ENCODE measurements at places on chromosomes 2 and 18.

- no peak for DNase-seq
Observed at GRCh38 chr2:6353669-6354068, 512.0 kb downstream of the CMPK2 start.

- DNase-seq: no peak
Observed at GRCh38 chr18:35171315-35171987, 69.4 kb upstream of the ZNF397 start.

DNA sequence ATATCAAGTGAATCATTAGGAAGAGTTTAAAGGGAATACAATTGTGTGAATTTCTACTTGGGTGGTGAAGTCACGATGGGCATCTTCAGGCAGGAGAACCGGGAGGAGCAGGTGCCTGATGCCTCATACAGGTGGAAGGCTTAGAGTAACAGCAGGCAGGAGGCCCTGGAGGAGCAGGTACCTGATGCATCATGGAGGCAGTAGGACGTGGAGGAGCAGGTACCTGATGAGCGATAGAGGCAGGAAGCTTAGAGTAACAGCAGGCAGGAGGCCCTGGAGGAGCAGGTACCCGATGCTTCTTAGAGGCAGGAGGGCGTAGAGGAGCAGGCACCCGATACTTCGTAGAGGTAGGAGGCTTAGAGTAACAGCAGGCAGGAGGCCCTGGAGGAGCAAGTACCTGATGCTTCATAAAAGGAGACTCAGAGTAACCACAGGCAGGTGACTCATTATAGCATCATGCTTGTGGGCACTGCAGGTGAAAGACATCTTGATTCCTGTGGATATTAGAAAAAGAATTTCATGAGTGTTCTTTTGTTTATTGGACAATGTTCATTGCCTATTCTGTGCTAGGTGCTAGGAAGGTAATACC, 133.9 kb downstream of the ATP9B start:
- no peak for DNase-seq

DNA sequence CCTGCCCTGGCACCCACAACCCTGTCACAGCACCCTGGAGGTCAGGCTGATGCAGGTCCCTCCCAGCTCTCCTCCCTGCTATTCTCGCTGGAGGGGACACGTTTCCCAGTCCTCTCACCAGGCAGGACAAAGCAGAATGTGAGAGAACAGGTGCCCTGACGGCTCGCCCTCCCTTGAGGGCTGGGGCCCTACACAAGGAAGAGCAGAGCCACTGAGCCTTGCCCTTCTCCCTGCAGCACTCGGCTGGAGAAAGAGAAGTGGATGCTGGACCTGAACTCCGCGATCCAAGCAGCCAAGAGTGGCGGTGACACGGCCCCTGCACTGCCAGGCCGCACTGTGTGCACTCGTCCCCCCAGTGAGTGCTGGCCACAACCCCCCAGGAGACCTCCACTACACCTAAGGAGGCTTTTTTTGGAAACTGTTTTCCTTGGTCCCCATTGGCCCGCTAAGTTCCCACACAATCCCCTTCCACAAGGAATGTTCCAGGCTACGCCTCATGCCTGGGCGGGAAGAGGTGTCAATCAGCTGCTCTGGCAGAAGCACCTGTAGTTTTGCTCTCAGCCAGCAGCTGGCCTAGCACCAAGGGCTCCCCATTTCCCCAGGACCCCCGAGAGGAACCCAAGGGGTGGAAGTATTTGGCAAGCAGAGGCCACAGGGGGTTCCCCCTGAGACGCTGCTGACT, 17.4 kb downstream of the STK25 start:
- DNase-seq: no peak

DNA sequence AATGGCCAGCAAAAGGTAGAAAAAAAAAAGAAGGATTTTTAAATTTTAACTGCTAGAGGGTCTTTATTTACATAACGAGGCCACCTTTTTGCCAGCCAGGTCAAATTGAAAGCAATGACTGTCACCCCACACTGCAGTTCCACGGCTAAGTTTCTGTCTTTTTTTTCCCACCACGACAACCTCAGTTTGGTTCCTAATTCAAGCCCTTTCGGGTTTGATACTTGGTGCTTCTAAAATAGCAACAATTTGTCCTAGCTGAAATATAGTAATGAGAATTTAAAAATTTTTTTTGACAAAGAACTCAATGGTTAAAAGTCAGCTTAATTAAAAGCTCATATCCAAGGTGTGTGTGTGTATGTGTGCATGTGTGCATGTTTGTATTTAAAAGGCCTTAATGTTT, 16.4 kb upstream of the NMS start:
- DNase-seq: no peak

DNA sequence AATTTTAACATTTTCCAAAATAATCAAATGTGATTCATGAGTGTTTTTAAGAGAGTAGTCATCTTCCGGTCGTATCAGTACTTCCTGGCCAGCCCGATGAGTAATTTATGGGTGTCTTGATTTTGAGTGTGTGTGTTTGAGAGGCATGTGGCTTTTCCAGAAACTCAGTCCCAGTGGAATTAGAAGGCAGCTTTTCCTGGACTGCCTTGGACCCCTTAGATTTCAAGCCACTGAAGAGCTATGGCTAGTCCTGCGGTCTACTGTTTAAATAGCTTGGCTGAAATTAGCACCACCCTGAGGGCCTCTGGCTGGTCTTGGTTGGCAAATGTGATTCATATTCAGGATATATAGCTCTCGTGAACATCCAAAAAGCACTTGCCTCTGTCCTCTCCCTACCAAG, 59.4 kb downstream of the HK2 start:
- no peak for DNase-seq

DNA sequence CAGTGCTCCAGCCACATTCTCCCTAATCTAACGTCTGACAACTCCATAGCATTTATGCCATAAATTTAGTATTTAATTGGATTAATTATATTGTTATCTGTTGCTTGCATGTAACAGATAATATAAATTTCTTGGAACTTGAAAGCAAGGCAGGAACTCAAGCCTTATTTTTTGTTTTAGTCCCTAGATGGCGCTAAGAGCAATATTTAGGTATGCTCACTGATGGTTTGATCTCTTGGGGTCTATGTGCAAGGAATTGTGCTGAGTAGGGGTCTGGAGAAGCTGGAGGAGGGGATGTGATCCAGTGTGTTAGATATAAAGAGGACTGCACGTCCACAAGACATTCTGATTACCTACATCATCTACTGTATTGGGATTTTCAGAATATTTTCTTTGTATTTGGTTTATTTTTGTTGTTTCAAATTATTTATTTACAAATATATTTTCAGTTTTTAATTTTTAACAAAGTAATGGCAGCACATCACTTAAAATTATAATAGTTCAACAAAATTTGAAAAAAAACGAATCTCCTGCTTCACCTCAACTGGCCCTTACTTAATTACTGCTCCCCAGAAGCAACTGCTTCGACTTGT, 32.8 kb downstream of the KATNAL2 start:
- no peak for DNase-seq

- no peak for DNase-seq
Observed at GRCh38 chr2:134144081-134144596, 109.7 kb upstream of the MGAT5 start.

DNA sequence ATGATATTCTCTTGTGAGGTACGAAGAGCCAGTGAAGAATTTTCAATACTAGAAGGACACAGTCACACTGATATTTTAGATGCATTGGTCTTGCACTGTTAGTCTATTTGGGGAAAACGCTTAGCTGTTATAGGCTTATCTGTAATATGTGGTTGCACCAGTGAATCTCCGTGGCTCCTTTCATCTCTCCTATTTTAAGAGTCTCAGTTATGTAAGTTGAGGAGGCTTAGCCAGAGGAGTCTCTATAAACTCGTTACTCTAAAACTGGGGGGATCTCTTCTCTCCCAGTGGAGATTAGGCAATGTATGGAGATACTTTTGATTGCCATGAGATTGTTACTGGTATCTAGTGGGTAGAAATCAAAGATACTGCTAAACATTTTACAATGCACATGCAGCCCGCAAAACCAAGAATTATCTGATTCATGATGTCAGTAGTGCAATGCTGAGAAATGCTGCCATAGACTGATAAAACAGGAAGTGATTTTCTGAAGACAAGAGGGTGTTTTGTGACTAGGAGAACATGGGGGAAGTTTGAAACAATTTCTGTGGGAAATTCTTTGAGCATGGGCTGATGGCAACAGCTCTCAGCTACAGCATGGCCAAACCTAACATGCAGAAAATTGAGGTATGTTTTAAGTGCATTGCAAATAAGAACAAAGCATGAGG, 339.1 kb downstream of the SOX11 start:
- DNase-seq: no peak

DNA sequence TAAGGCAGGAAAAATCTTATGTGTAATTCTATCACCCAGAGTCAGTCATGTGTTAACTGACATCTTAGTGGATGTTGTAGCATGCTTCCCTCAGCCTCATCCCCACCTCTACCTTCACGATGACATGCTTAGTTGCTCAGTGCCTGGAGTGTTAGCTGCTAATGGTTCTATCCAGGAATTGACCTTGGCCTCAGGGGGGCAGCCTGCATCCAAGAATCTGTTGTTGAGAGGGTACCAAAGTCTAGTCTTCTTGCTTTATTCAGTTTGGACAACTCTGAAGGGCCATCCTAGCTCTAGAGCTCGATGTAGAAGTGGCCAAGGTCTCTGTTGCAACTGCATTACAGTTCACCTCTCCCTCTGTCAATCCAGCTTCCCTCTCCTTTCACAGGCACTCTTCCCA, 61.2 kb downstream of the ACYP2 start:
- DNase-seq: no peak

DNA sequence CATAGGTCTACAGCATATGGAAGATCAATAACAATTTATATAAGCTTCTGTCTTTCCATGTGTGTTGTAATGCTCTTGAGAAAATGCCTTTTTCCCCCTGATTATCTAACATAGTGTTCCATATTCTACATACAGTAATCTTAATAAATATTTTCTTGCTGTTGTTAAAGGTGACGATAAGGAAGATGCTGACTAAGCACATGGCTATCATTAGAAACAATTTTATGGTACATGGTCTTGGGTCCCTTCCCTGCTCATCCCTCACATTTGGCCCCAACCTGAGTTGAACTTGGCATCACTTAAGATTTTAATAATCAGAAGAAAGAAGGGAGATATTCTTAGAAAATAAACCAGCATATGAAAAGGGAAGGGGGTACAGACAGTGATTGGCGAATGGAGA, 382.1 kb upstream of the CDH20 start:
- DNase-seq: no peak

- DNase-seq: no peak
Observed at GRCh38 chr2:49241501-49241900, 87.2 kb upstream of the FSHR start.

DNA sequence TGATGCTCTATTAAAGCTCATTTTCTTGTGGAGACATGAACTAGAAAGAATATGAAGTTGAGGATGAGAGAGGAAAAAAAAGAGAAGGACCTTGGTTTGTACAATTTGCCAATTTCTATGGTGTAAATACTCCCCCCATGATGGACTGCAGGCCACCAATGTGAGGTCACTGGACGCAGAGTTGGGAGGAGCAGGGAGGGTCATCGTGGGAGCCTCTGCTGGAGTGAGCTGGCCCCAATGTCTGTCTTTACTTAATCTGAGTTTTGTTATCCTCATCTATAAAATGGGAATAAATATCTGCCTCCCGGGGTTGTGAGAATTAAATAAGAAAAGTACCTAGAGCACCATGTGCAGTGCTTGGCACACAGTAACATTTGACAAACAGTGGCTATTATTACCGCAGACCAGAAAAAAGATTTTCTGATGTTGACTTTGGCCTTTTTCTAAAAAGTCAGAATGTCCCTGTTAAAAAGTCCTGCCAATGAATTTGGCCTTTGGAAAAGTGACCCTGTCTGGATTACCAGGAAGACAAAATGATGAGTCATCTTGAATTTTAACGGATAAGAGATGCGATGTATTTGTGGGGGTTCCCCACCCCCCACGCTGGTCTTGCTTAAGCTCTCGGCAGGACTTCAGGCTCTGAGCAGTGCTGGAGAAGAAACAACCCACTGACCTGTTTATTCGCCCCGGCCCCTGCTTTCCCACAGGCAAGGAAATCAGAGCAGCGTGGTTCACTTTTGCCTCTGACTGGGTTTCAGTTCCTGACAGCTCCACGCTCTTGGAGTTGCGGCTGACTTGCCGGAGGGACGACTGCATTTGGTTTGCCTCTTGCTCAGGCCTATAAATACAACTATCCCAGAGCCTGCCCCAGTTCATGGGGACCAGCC, 50.3 kb upstream of the FOSL2 start:
- no peak for DNase-seq

DNA sequence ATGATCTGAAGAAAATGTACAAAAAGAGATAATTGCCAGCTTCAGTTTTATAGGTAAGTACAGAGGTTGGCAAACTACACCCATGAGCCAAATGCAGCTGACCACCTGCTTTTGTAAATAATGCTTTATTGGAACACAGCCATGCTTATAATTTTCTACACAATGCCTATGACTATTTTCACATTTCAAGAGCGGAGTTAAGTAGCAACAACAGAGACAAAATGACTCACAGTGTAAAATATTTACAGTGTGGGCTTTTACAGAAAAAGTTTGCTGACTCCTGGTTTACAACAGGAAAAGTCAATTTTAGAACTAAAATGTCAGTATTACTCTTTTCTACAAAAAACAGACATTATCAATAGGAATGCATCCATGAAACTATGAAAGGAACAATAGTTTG, 26.0 kb downstream of the CWC22 start:
- DNase-seq: no peak

- no peak for DNase-seq
Observed at GRCh38 chr2:218405086-218405745, 5.5 kb downstream of the CTDSP1 start.

- no peak for DNase-seq
Observed at GRCh38 chr18:22451796-22452195, 34.1 kb upstream of the CTAGE1 start.

All from SIG-M5 (cell line).